MG63 (cell line): ENCODE measurements at places on chromosomes 5 and 9. TPM values are rescaled to one million over a fixed set of nuclear protein-coding genes. Genes with fewer than 3 reads are reported as not detected.

GRCh38 chr5:89342106-89342876 is 459.3 kb upstream of the MEF2C start:
- peak; percentile 10 for DNase-seq

DNA sequence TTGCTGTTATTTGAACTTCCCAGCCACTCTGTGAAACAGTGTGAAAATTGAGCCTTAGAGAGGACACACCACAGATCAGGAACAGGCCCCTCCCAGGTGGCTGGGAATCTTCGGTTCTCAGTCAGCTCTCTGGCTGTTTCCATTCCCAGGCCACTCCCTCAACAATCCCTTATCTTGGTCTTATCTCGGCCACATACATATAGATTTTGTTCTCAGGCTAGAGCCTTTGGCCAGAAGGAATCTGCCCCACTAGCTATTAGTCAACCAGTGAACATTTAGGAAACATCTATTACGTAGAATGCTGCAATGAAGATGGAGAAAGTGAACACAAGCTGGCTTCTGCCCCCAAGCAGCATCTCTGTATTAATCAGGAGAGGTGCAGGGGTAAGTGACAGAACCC is 21.0 kb upstream of the WWC1 start:
- no peak for DNase-seq

GRCh38 chr9:127580366-127580765 is 31.7 kb upstream of the STXBP1 start:
- no peak for DNase-seq

DNA sequence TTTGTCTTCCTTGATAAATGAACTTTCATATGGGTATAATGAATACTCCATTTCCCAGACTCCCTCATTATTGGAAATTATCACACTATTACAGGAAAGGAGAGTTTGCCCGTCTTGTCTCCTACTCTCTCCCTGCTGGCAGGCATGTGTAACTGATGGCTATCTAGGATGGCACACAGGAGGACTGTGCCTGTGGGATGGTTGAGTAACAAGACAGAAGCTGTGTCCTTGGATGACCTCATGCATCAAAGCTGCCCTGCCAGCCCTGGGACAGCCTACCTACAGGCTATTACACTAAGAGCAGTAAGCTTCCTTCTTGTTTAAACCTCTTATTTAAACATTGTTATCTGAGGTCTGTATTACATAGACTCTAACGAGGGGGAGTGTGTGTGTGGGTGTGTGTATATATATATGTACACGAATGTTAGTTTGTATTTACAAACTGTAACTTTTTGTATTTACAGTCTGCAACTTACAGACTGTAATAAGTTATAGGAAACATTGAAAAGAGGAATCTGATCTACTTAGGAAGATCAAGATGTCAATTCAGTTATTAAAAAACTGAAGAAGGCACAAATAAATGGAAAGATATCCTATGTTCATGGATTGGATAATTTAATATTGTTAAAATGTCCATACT is 247.6 kb upstream of the ACO1 start:
- DNase-seq, result no peak

GRCh38 chr9:17852108-17852507 is 273.2 kb downstream of the SH3GL2 start:
- no peak for DNase-seq

DNA sequence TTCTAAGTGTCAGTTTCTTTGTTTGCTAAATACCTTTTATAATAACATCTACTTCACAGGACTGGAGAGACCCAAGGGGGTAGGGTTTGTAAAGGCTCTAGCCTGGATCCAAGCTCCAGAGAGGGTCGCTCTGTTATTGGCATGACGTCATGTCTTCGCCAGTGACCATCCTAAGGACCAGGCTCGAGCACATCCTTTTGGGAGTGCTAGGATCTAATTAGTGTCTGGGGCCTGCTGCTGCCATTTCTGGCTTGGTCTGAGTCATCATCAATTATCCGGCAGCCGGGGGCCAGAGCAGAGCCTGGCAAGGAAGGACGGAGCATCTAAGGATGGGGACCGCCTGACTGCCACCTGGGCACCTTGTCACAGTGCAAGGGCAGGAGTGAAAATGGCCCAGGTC is 153.0 kb downstream of the NSG2 start:
- no peak for DNase-seq

GRCh38 chr9:132910376-132910775 is 31.7 kb downstream of the SPACA9 start:
- DNase-seq, result no peak

GRCh38 chr5:103375863-103376591 is 117.5 kb downstream of the MACIR start:
- DNase-seq, result no peak

DNA sequence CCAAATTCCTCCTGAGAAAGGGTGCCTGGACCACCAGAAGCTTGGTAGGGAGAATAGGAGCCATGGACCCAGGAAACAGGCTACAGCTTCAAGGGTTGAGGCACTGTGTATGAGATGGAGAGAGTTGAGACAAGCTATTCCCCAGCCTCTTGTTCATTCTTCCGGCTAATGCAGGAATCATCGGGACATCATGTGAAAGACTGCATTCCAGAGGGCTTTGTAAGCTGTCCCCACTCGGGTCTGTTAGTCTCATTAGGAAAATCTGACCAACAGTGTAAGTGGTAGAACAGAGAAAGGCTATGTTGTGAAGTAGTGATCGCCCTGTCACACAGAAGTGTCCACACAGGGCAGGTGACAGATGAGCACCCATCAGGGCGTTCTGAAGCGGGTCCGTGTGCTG is 81.4 kb downstream of the GABBR2 start:
- no peak for DNase-seq

GRCh38 chr5:126355940-126356339 is 67.3 kb upstream of the GRAMD2B start:
- no peak for DNase-seq

The DIRAS2 gene
- total RNA-seq, result not detected in 2 replicates

The NPM1 gene
- 3,857 and 4,723 TPM in 2 replicates for total RNA-seq

The C9orf57 gene
- not detected in 2 replicates for total RNA-seq

The TIMD4 gene
- not detected in 2 replicates for total RNA-seq

The PCAT7 gene
- total RNA-seq, result 1.2 and 4.0 TPM in 2 replicates
